Ascending aorta (tissue), 2 donors: ENCODE measurements at places on chromosomes 1 and 21. TPM values are rescaled to one million over a fixed set of nuclear protein-coding genes. Genes with fewer than 3 reads are reported as not detected.

SPOCD1 gene
- 30.7 TPM for total RNA-seq

UBL4B gene
- total RNA-seq: not detected

OR10Z1 gene
- total RNA-seq: not detected

ZFP69B gene
- 3.8 TPM for total RNA-seq

DNASE2B gene
- not detected for total RNA-seq

NBPF14 gene
- total RNA-seq: 23.8 TPM

COPA gene
- total RNA-seq: 56.3 TPM

GCSAML gene
- not detected for total RNA-seq

SMCP gene
- not detected for total RNA-seq

NPHS2 gene
- total RNA-seq: not detected

CCDC190 gene
- total RNA-seq: 1.9 TPM

- no peak for DNase-seq
Observed at GRCh38 chr1:240314845-240315801, 223.4 kb downstream of the FMN2 start.

DNA sequence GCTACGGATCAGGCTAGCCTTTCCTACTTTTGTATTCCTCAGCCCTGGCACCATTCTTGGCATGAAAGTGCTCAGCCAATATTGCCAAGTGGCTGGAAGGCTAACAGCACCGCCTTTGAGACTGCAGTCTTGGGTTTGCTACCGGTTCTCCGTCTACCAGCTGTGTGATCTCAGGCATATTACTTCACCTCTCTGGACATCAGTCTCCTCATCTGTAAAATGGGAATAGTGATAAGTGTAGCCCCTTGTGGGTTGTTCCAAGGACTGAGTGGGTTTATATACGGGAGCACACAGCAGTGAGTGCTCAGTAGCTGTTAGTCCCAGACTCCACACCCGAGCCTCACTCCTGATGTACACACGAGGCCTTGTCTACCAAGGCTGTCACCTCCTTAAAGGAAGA is 13.7 kb downstream of the TFAP2E start:
- no peak for DNase-seq

GRCh38 chr1:115977499-115978258 is 1.4 kb downstream of the SLC22A15 start:
- no peak for DNase-seq

- no peak for DNase-seq
Observed at GRCh38 chr1:197595304-197595904, 179.9 kb downstream of the DENND1B start.

DNA sequence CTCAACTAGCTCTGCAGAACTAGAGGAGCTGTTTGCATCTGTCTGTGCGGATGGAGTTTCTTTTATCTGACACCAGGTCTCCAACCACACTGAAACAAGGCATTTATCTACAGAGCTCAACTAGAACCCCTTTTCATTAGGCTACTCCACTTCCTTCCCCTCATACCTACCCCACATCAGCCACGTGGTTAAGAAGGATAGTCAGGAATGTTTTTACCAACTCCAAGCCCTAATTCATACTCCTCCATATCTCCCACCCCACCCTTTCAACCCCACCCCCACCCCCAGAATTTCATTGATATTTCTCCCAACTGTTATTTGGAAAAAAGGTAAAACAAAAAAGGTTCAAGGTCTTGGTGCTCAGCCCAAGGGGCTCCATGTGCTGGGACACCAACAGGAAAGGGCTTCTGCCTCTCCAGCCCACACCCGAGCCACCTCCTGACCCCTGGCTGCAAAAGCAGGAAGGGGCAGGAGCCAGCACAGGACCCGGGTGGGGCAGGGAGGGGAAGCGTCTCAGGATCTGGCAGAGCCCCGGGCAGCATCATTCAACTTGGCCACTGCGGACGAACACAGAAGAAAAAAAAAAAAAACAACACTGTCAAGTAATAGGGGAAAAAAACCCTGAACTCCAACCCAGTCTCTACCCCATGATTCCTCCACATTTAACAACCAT is 7.0 kb downstream of the ENSA start:
- peak; percentile 72 for DNase-seq

DNA sequence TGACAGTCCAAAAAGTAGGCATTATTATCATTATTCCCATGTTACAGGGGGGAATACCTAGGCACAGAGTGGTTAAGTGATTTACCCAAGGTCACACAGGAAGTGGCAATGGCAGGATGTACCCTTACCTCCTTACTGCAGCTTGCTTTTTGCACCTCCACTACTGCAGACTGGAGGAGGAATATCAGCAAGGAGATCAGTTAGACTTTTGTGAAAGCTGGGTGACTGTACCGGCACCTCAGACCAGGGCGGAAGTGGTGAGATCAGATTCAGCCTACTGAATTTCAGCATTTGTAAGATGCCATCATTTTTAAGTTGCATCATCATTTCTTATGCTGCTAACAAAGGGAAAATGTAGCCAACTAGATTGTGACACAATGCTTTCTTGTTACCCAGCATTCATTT is 4.5 kb downstream of the ADARB1 start:
- no peak for DNase-seq

DNA sequence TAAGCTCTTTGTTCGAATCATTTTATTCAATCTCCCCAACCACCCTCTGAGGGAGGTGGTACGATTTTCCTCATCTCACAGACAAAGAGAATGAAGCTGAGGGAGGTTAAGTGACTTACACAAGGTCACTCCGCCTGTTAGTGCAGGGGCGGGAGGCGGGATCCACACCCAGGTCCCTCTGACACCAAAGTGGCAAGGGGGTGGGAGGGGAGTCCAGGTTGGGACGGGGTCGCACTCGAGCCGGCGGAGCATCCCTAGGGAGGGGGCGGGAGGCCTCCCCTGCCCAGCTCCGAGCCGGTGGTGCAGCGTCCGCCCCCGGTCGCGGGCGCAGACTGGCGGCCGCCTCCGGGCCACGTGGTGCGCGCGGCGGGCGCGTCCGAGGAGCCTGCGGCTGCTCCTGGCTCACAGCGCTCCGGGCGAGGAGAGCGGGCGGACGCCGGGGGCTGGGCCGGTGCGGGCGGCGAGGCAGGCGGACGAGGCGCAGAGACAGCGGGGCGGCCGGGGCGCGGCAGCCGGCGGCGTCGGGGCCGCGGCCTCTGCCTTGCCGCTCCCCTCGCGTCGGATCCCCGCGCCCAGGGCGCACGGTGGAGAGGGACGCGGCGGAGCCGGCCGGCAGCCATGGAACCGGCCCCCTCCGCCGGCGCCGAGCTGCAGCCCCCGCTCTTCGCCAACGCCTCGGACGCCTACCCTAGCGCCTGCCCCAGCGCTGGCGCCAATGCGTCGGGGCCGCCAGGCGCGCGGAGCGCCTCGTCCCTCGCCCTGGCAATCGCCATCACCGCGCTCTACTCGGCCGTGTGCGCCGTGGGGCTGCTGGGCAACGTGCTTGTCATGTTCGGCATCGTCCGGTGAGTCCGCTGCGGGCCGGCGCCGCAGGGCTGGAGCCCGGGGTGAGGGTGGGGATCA is at the start of gene OPRD1:
TSS of gene OPRD1 (plus strand) at position 405 of the 903 bp plus-strand sequence. CDS start at position 619, 214 bp downstream.
- no peak for DNase-seq

- DNase-seq: no peak
Observed at GRCh38 chr1:182768963-182769362, 20.6 kb upstream of the NPL start.

GRCh38 chr1:232891656-232892317 is 58.6 kb upstream of the NTPCR start:
- DNase-seq: no peak

DNA sequence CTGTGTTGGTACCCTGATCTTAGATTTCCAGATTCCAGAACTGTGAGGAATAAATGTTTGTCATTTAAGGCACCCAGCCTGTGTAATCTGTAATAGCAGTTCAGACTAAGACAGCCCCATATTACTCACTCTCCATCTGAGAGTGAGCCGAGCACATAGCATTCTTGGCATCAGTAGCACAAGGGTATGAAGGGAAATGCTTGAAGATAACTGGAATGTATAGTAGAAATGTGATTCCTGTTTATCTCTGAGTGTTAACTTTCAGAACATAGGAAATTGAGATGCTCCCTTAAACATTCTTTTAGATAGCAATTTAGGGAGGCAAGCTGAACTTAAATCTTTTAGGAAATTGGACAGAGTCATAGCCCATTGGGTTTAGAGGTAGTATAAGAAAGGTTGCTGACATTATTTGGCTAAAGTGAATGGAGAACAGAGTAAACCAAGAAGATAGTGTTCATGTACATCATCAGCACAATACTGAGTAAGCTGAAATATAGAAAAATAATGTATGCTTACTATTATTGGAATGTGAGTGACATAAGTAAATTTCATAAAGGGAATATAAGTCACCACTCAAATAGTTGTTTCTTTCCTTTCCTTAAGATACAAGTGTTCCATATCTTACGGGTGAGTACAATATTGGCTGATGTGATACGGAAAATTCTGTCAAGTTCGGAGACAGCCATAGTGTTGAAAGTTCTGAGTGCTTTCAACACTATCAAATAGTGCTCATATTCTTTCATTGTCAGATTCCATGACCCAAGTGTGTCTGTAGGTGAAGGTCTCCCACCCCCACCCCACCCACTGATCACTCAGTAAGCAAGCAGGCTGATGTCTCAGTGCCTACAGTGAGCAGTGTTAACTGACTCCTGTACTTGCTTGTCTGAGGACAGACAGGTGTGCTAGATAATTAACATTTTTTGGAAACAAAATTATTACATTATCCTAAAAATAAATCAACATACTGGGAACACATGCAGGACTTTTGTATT is 73.7 kb downstream of the LRRC8D start:
- no peak for DNase-seq

DNA sequence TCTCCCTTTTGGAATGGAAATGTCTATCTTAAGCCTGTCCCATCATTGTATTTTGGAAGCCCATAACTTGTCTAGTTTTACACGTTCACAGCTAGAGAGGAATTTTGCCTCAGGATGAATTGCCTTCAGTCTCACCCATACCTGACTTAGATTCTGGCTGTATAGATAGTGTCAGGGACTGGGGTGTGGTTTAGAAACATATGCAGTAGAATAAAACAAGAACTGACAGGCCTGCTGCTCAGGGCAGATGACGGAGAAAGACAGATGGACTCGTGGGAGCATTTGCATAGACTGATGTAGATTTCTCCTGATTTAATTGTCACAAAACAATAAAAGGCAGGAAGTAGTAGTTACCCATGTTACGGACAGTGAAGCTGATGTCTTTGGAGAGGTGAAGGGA is 166.7 kb downstream of the UCK2 start:
- no peak for DNase-seq

GRCh38 chr21:29462479-29462878 is 163.8 kb downstream of the BACH1 start:
- DNase-seq: no peak

GRCh38 chr21:21864321-21864840 is 866.2 kb downstream of the NCAM2 start:
- DNase-seq: no peak

DNA sequence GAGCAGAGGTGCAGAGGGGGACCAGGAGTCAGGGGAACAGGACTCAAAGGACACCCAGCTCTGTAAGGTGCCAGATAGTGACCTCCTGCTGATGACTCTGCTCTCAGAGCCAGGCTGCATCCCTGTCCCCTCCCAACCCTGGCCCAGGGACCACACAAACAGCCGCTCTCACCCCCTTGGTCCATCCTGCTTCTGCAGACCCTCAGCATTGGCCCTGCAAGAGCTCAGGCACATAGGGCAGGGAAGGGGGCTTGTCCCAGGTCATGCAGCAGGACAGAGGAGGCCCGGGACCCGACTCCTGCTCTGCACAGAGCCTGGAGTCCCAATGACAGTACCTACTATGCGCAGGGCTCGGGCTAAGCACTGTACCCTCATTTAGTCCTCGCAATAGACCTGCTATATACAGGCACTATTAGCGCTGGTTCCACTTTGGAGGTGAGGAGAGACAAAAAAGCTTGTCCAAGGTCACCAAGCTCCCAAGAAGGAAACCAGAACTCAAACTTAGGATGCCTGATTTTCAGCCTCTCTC is 15.7 kb downstream of the EPHA2 start:
- no peak for DNase-seq

DNA sequence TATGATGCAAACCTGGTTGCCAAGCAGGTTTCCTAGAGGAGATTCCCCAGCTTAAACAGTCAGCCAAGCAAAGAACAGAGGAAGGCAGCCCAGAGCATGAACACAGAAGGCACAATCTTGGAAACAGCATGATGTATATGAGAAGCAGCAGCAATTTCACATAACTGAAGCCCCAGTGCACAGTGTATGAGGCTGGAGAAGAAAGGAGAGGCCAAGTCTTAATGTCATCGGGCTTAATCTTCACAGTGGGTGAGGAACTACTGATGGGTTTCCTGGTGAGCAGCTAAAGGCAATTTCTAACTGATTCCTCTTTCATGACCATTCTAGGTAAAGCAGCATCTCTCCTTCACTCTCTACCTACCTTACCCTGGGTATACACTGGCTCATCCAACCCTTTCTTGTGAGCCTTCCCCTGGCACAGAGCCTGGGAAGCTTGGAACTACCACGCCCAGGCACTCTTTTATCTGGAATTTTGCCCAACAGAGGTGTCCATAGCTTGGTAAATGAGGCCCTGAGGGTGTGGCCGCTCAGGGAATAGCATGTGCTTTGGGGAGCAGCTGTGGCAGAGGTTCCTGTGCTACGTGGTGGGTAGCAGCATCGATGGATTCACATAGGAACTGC is 22.0 kb downstream of the FYB2 start:
- no peak for DNase-seq

- no peak for DNase-seq
Observed at GRCh38 chr1:2965676-2966075, 55.6 kb upstream of the ACTRT2 start.

DNA sequence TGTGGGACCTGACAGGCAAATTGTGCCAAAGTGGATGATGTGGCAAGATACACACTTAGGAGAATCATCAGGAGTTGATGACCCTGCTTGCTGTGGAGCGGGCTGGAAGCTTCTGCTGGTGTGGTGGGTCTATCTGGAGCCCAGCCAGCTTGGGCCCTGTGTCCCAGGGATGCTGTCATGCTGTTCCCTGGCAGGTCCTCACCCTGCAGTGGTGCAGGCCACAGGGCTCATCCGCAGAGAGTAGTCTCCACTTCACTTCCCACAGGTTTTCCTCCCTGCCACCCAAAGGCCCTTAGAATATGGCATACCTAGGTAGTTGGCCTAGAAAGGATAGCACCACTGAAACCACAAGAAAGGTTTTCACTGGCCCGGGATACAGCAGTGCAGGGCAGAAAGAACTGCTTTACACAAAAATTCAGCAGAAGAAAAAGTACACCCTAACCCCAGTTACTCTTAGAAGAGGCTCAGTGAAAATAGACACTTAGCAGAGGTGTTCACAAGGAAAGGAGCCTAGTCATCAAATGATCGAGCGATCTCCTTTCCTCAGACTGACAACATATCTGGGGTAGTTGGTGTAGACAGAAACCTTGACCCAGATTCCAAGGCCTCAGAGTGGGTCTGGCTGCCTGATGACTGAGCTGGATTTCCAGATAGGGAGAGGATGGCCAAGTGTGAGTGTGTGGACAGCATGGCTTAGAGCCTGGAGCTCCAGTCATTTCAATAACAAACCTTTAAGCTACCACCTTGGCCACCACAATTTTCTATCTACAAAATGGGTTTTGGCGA is 1.3 kb upstream of the C1orf226 start:
- no peak for DNase-seq

- no peak for DNase-seq
Observed at GRCh38 chr21:40355076-40355475, 487.8 kb downstream of the PCP4 start.
